ENCODE measurements at places on chromosomes 12 and 14.

GRCh38 chr14:79949906-79950305 is 261.4 kb downstream of the DIO2 start:
- DNase-seq, result no peak

DNA sequence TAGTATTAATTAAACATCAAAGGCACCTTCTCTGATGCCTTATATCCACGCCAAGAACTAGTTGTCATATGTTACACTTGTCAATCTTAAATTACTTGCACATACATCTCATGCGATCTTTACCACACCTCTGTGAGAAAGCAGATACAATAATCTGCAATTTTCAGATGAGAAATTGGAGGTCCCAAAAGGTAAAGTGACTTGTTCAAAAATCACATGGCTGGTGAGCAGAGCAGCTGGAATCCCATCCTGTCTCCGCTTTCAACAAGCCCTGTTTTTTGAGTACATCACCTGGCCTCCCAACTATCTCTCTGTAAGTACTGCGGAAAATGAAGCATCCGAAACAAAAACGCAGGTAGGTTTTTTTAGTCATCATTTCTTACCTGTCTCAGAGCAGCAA is 203.4 kb upstream of the FOXN3 start:
- no peak for DNase-seq

- no peak for DNase-seq
These were observed 19.9 kb downstream of the CLEC6A start for GRCh38 chr12:8475508-8476203.

DNA sequence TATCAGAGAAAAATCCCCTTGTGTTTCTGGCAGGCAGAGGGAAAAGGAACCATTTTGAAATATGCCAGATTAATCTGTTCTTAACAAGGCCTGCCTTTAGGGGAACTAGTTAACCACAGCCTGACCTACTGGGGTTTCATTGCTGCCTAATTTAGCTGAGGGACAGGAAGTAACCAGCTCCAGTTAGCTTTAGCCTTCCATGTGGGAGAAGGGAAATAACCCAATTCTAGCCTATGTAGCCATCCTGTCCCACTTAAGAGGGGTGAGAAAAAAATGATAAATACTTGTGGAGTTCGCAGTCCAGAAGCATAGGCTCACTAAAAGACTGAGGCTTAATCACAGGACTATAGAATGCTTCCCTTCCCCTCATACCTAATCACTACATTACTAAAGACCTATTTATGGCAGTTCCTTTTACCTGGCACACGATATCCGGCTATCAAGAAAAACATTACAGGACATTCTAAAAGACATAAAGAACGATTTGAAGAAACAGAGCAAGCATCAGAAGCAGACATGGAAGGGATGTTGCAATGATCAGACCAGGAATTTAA is 22.8 kb downstream of the COX8C start:
- DNase-seq, result no peak

DNA sequence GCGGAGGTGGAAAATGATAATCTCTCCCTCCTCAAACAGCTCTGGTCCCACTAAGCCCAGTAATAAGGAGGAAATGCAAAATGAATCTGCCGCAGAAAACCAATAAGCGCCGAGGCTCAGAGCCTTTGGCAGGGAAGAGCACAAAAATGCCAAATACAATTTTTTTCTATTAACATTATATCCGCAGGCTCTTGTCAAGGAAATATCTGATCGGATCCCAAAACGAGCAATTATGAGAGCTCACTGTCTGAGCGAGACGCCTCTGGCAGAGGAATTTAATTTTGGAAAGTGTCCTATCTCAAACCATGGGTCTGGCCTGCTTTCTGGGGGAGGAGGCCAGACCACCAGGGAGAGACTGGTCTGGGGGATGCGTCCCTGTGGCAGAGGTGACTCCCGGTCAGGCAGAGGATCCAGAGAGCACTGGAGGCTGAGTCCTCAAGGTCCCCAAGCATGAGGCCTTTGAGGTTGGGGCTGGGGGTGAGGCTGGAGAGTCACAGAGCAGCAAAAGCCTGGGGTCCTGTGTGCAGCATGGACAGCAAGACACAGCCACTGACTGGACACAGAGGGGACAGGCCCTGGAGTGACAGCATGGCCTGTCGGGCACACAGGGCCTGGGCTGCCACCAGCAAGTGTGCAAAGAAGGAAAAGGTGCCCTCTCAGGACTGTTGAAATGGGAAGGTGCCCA is 342.8 kb upstream of the SFSWAP start:
- DNase-seq, result no peak

- DNase-seq, result no peak
These were observed 120.9 kb downstream of the SLC38A6 start for GRCh38 chr14:61101803-61102548.

DNA sequence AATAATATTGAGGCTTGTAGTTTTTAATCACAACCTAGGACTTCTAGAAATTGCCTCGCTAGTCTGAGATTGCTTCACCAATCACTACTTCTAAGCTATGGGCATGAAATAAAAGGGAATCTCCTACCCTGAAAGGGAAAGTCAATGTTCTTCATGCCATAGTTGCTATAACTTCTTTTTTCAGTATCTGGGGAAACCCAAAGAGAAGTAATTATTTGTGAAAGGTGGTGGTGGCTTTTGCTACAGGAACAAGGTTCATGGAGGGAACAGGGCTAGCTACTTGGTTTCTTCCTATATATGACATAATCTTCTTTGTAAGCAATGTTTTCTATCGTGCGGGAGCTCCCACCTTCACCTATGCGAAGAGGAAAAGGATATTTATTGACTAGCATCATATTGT is 61.6 kb upstream of the DNM1L start:
- no peak for DNase-seq

GRCh38 chr14:101598159-101598558 is 36.9 kb downstream of the DIO3 start:
- no peak for DNase-seq

DNA sequence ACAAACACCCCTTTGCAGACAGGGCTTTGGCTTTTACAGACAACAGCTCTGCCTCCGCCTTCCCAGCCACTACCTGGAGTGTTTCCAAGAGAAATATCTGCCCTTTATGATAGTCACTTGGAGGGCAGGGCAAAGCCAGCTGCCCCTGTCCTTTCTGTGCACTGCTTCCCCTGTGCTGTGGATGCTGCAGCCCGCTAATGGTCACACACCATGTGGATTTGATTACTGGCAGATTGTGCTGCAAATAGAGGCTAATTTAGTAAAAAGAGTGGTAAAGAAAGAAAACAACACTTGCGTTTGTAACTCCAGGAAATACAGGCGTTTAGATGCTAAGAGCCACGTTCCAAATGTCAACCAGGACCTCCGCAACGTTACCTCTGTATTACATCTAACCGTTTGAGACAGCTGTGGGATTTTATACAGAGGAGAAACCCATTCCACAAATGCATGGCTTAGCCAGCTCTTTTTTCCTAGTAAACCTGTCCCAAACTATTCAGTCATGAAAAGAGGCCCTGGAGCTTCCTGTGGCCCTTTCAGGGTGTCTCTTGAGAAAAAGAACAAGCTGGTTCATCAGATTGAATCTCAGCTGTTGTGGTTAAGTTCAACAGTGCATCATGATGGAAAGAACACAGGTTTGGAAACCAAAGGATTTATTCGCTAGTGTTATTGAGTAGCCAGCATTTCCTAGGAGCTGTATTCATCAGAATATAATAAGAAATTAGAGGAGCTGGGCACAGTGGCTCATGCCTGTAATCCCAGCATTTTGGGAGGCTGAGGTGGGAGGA is 30.1 kb upstream of the PWP1 start:
- no peak for DNase-seq

GRCh38 chr14:31965735-31966598 is 111.1 kb upstream of the ARHGAP5 start:
- no peak for DNase-seq

DNA sequence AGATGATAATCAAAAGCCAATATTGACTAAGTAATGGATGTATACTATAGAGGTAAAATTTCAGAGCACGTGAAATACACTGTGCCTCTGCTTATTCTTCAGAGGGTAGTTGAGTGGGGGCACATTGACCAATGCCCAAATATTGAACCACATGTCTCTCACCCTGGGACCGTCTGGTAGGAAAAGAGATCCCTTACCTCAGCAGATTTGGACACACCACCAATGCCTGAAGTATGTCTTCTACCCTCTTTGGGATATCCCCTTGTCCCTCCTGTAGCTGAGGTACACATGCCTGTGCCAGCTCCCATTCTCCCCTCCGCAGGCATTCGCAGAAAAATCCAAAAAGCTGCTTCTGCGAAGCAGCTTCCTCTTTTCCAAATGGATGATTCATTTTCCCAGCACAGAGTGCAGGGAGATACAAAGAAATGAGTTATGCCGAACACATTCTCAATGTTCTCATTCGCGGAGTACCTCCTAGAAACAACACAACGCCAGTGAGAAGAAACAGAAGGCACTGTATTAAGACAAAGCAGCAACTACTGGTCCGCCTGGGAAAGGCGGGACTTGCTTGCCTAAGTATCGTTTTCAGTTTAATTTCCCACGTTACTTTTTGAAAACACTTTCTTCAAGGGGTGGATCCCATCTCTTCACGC is 691 bp downstream of the ZFYVE26 start:
- no peak for DNase-seq
